ENCODE measurements at places on chromosomes 12 and 14. TPM values are rescaled to one million over a fixed set of nuclear protein-coding genes. Genes with fewer than 3 reads are reported as not detected.

ABCD2 gene
- 0.49 TPM for total RNA-seq

DNA sequence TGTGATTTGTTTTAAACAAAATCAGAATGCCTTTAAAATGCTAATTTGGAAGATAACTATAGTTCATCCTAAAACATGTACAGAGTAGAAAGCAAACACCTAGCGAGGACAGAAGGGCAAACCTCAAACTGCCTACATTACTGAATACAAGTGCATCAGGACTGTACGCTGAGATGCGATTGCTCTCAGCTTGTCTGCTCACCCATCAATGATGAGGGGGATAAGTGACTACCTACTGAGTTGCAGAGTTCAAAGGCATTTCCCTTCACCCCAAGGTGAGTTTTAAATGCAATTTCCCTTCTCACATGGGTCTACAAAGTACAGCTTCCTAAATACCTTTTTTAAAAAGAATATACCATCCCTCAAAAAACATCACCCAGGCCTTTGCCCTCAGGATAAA, 52.9 kb downstream of the PHLDA1 start:
- H3K4me1 ChIP-seq = peaks cover 14% of the 10 kb centered on the region
- no peaks in the 10 kb centered on the region for H3K27me3 ChIP-seq
- H3K36me3 ChIP-seq = no peaks in the 10 kb centered on the region
- DNase-seq = no peak

ZNF740 gene
- 16.4 TPM for total RNA-seq

ERP27 gene
- total RNA-seq = not detected

DNA sequence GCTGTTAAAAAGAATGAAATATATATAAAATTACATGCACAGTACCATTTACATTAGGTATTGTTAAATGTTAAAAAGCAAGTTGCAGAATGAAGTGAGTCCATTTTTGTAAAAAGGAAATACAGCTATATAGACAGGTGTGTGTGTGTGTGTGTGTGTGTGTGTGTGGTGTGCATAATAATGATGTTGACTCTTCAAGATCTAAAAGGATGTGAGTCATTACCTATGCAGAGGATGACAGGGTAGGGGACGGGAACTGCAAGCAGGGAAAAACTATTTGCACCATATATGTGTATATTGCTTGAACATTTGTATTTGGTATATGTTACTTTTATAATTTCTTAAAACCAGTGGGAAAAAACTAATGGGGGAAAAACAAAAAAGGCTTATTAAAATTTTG, 3.1 kb downstream of the C14orf39 start:
- H3K27me3 ChIP-seq = peaks cover 12% of the 10 kb centered on the region
- no peaks in the 10 kb centered on the region for H3K36me3 ChIP-seq
- H3K4me3 ChIP-seq = no peak overlapping the region
- DNase-seq = no peak

TAS2R50 gene
- total RNA-seq = 1.4 TPM
